ENCODE measurements at places on chromosomes 5 and 9.

GRCh38 chr9:35398651-35399335 is 91.1 kb upstream of the RUSC2 start:
- no peak for DNase-seq

- no peak for DNase-seq
These were observed 35.8 kb downstream of the MEGF10 start for GRCh38 chr5:127326431-127326830.

- DNase-seq: no peak
These were observed 67.7 kb downstream of the ABCA1 start for GRCh38 chr9:104860263-104860662.

GRCh38 chr5:39519566-39520231 is 94.9 kb upstream of the DAB2 start:
- peak; percentile 63 for DNase-seq

GRCh38 chr5:14444161-14444560 is 137.4 kb upstream of the OTULINL start:
- DNase-seq: no peak

DNA sequence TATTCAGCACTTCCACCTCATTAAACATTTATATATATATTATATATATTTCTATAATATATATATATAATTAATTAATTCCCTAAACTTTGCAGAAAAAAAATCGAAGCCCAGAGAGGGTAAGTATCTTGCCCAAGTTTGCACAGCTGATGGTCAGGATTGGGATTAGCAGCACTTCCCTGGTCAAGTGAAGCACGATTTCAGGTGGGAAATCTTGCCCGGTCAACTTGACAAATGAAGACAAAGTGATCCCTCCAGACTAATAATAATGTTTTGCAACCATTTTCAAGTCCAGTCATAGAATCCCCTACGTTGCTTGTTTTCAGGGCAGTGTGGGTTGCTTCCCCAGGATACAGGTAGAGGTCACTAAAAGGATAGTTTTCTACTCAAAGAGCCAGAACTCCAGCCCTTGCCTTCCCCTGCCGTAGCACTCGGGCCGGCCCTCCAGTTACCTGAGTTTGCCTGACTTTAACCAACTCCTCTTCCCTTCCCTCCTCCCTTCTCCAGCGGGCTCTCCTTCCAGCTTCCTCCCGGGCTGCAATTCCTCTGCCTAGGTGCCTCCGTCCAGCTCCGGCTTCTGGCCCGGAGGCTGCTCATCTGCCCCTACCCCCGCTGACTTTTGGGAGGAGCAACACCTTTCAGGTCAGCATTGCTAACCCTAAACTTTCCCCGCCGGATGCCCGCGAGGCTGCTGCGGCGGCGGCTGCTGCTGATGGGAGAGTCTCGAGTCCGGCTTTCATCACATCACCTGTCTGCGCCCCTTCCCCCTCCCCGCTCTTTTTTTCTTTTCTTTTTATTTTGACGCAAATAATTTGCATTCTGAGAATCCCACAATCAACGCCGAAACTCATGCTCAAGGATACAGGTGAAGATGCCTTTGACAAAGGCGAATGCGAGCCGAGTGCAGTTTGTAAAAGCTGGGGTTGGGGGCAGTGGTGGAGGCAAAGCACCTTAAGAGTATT is 930 bp downstream of the PRLR start:
- DNase-seq: no peak

DNA sequence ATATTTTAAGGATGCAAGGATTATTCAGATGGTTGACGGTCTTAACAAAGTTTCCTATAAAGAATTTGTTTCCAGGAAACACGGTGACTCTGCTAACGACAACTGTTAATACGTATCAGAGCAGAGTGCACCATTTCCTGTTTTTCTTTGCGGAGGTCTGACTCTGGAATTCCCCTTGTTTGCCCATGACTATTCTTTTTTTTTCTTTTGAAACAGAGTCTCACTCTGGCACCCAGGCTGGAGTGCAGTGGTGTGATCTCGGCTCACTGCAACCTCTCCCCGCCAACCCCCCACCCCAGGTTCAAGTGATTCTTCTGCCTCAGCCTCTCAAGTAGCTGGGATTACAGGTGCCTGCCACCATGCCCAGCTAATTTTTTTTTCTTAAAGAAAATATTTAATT is 115.9 kb downstream of the CDC42SE2 start:
- peak; percentile 58 for DNase-seq

DNA sequence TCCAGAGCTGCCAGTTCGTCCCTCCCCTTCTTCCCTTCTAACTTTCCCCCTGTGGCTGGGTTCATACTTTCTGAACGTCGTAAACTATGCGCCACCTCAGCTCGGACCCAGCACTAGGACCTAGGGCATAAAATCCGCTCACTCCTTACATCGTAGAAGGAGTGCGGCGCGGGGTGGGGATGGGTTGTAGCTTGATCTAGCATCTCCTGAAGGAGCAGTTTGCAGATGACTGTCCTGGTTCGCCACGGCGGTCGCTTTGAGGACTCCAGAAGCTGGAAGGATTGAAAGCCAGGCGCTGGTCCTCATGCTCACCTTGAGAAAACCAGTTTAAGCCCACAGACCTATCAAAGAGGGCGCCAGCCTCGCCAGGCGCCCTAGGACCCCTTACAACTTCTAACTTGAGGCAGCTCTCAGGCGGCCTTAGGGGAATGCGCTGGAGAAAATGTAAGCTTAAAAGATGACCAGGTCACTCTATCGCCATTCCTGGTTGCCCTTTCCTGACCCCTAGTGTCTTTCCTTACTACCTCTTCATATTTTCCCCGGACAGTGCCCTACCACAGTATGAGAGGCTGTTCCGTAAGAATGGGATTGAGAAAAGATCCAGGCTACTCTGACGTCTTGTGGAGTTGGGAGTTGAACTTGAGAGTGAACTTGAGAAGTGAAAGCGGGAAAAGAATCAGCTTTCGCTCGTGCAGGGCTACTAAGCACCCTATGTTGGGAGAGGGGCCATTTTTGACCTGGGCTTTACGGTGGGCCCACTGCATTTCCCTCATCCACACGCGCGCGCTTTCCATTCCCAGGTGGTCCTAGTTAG is 2.8 kb downstream of the RORB start:
- DNase-seq: no peak

DNA sequence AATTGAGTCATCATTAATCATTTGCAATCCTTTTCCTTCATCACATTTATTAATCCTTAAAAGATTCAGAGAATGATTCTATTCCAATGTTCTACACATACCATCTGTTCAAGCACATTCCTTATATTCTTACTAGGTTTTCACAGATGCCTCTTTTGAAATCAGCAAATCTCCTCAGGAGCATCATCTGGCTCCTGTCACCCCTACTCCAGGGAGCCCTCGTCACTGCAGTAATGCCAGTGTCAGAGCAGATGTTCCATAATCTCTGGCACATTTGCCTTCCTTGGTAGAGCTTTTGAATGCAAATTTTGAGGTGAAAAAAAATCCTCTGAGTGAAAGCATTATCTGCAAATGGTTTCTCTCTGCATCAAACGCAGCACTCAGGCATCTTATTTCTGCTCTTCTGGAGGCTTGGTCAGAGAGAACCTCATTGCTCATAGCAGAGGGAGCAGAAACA is 7.6 kb upstream of the KCNV2 start:
- no peak for DNase-seq

DNA sequence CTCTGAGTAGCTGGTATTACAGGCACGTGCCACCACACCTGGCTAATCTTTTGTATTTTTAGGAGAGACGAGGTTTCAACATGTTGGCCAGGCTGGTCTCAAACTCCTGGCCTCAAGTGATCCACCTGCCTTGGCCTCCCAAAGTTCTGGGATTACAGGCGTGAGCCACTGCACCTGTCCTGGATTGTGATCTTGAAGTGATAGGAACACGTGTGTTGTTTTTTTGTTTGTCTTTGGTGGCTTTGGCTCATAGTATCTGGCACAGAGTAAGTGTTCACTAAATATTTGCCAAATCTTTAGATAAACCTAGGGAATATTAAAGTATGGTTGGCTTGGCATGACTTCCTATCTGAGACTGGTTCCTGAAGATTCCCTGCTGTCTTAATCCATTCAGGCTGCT is 172.7 kb downstream of the ARHGAP26 start:
- no peak for DNase-seq

DNA sequence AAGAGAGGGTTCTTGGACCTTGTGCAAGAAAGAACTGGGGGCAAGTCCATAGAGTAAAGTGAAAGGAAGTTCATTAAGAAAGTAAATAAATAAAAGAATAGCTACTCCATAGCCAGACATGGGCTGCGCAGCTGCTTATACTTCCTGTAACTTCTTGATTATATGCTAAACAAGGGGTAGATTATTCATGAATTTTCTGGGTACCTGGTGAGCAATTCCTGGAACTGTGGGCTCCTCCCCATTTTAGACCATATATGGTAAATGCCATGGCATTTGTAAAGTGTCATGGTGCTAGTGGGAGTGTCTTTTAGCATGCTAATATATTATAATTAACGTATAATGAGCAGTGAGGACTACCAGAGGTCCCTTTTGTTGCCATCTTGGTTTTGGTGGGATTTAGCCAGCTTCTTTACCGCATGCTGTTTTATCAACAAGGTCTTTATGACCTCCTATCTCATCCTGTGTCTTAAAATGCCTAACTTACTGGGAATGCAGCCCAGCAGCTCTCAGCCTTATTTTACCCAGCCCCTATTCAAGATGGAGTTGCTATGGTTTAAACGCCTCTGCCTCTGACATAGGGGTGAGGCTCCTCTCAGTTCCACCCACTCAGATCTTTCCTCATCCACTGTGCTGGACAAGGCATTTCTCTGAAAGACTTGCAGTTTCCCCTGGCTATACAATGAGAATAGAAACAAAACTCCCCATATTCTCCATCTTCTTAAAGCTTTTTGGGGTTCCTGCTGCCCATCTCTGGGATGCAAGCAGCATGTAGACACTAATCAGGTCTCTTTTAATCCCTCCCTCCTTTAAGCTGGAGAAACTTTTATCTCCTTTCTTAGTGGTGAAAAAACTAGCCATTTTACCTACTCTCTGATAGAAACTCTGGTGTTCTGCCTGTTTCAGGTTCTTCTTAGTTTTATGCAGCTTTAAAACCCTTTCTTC is 91.2 kb downstream of the ARRDC3 start:
- DNase-seq: no peak

- no peak for DNase-seq
These were observed 324.3 kb upstream of the RORB start for GRCh38 chr9:74172874-74173273.

GRCh38 chr5:107874795-107875194 is 204.1 kb upstream of the EFNA5 start:
- DNase-seq: no peak

DNA sequence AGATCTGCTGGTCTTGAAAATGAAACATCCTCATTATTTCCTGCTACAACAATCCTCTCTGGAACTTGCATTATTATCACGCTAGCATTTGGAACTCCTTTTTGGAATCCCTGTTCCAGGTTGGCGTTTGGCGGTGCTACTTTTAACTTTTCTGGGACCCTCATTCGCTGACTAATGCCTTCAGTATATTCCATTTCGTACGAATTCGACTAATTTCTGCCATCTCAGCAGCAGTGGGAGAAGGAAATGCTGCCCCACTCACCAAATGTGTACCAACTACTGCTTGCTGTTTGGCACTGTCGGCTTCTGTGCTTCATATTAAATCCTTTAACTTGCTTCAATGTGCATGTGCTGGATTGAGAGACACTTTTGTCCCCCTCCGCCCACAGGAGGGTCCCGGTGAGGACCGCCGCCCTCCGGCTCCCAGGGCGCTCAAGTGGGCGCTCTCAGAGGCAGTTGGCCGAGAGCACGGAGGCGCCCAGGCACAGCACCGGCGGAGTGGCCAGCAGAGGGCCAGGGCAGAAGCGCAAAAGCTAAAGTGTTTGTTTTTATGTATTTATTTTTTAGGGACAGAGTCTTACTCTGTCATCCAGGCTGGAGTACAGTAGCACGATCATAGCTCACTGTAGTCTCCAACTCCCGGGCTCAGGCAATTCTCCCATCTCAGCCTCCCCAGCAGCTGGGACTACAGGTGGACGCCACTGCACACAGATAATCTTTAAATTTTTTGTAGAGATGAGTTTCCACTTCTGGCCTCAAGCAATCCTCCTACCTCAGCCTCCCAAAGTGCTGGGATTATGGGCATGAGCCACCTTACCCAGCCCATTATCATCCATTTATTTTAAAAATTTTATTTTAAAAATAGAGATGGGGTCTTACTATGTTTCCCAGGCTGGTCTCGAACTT is 11.9 kb downstream of the PDE6A start:
- DNase-seq: no peak

DNA sequence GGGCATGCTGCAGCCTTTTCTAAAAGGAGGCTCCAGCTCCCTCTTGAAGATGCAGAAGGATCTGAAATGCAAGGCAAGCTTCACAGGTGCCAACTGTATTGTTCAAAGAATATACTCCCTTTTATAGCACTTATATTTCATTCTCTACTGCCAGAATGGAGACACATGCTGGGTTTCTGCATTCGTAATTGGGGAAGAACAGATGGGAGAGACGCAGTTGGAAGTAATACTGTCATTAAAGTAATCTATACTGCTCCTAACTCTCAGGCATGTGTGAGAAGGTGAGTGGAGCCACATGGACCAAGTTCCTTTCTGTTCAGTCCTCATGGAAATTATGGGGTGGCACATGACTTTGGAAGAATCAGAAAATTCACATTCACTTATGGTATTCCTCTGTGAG is 226.4 kb downstream of the TRIM32 start:
- DNase-seq: no peak

DNA sequence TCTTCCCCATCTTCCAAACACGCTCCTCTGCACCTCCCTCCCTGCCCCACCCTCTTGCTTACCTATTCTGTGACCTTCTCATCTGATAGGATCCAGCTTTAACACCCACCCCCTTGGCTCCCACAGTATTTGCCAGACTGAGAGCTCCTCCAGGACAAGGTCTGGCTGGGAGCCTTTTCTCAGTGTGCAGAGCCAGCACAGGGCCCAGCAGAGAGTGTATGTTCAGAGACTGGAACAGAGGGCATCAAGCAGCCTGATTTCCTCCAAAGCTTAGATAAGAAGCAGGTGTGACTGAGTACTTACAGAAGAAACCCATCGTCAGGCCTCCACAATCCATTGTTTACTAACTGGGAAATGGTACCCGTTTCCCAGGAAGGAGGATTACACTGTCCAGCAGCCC is 26.6 kb downstream of the LHX6 start:
- no peak for DNase-seq

GRCh38 chr9:109815366-109815947 is 35.5 kb downstream of the PALM2AKAP2 start:
- no peak for DNase-seq

- no peak for DNase-seq
These were observed 91.9 kb upstream of the GABRP start for GRCh38 chr5:170691657-170692056.

DNA sequence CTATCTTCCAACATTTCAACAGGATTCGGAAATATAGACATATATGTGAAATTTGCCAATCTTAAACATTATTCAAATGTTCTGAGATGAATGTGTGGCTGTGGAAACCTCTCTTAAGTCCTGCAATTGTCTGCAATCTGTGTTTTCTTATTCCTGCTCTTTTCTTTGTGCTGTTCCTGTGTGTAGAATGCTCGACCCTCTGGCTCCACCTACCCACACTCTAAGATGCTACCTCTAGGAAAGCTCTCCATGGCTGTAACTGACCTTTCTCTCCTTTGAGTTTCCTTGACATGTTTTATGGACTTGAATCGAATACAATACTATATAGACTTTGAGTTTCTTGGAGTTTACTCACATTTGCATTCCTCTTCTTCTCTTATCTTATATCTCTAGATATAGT is 120.6 kb upstream of the ASTN2 start:
- DNase-seq: no peak

- DNase-seq: peak; percentile 55
These were observed 45.9 kb downstream of the LARP1 start for GRCh38 chr5:154801083-154801482.

GRCh38 chr9:78074385-78075291 is 43.0 kb upstream of the GNAQ start:
- no peak for DNase-seq

All from non-pigmented ciliary epithelial cell (primary cell).